ENCODE measurements at places on chromosomes 5 and 9. TPM values are rescaled to one million over a fixed set of nuclear protein-coding genes. Genes with fewer than 3 reads are reported as not detected.

Gene ADGRD2
- total RNA-seq: not detected

Gene IFNA5
- 0.39 TPM for total RNA-seq

Gene STX17
- total RNA-seq: 34.1 TPM

Gene CYLC2
- total RNA-seq: not detected

Gene C5orf52
- total RNA-seq: not detected

Gene POU5F2
- total RNA-seq: 5.1 TPM

Gene GM2A
- 32.7 TPM for total RNA-seq

Gene DAB2
- 255 TPM for total RNA-seq

- DNase-seq: peak; percentile 61
Observed at GRCh38 chr5:149834246-149834855, 104.2 kb downstream of the PPARGC1B start.

DNA sequence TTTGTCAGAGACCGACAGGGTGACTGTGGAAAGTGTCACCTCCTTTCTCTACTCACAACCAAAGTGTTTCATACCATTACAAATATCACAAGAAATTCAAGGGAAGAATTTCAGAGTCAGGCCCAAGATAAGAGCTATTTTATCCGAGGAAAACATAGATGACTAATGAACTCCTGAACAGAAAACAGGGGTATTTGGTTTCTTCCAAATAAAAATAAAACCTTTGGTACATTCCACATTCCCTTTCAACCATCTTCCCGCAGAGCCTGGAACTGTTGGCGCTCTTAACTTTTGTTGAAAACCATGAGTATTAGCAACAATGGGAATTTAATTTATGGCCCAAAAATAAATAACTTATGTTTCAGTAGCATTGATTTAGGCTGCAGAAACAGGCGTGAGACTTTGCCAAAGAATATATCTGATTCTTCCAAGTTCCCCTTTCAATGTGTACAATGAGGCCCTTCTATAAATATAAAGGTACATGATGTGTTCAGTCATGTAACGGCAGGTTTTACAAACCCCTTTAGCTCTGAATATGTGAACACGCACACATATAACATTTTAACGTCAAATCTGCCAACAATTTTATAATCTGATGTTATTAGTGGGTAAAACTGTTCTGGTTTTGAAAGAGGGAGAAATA is 69.5 kb downstream of the RETREG1 start:
- DNase-seq: no peak

DNA sequence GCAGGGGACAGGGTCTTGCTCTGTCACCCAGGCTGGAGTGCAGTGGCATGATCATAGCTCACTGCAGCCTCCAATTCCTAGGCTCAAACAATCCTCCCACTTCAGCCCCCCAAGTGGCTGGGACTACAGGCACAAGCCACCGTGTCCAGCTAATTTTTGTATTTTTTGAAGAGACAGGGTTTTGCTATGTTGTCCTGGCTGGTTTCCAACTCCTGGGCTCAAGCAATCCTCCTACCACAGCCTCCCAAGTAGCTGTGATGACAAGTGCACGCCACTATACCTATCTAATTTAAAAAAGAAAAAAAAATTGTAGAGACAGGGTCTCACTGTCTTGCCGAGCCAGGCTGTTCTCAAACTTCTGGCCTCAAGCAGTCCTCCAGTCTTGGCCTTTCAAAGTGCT is 31.6 kb upstream of the LECT2 start:
- DNase-seq: no peak

DNA sequence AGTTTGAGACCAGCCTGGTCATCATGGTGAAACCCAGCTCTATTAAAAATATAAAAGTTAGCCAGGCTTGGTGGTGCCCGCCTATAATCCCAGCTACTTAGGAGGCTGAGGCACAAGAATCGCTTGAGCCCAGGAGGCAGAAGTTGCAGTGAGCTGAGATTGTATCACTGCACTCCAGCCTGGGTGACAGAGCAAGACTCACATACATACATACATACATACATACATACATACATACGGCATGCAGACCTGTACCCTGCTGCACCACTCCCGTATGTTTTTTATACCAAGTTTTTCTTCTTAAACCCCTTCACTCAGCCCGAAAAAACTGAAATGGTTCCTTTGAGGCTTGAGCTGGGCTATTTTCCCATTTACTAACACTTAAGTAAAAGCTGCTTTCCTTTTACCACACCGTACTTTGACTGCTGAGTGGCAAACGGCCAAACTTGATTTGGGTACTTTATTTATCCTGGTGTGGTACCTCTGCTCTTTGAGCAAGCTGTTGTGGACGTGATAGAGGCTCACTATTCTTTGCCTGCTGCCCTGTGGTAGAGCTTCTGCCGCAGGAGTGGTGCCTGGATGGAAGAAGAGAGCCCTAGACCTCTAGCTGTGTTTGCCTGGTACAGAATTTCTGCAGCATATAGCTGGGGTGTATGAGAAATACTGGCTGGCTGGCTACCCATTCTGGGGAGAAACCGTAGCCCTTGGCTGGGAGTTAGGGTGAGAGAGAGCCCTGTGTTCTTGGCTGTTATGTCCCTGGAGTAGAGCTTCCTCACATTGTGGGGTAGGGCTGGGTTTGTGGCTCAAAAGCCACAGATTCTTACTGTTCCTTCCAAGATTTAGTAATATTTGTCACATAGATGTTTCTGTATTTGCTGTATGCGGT is 19.4 kb downstream of the IPO11 start:
- DNase-seq: no peak

GRCh38 chr5:72509401-72509800 is 2.2 kb upstream of the ZNF366 start:
- DNase-seq: peak; percentile 90

GRCh38 chr9:107299437-107299836 is 16.4 kb downstream of the RAD23B start:
- DNase-seq: no peak

GRCh38 chr5:61576556-61576955 is 244.5 kb downstream of the ZSWIM6 start:
- no peak for DNase-seq

- no peak for DNase-seq
Observed at GRCh38 chr9:78316166-78316892, 19.4 kb downstream of the PSAT1 start.

DNA sequence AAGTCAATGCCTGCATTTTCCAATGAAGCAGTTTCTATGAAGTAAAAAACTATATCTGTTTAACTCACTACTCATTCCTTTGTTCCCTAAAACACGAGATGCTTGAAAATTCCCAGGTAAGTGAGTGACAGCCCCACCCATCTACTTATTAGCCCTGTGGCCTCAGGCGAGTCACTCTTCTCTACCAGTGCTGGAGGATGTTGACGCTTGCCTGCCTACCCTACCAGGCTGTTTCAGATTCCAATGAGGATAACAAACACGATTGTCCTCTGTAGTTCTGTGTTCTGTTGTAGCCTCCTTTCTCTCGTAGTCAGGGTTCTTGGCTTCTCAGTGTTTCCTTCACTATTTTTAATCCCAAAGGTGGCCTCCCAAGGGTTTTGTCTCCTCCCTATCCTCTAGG is 388.8 kb downstream of the KDM4C start:
- DNase-seq: no peak

- DNase-seq: no peak
Observed at GRCh38 chr9:7079051-7079450, 321.3 kb downstream of the KDM4C start.

DNA sequence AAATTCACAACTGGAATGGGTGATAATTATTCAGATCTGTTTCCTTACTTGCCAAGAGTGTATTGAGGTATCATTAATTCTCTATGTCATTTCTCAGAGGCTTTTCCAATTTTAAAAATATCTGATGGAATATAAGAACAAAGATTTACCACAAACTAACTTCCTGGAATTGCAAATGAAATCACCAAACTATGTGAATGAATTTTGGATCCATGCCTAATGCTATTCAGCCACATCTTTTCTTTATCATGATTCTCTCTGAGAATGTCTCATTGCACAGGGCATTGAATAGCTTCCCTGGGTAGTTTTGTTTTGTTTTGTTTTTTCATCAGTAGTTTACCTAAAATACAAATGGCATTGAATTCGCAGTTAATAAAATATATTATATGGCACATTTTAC is 146.9 kb upstream of the FBN2 start:
- no peak for DNase-seq

GRCh38 chr9:128022886-128023285 is 42.1 kb upstream of the EEIG1 start:
- no peak for DNase-seq

GRCh38 chr5:150407096-150407720 is 5.5 kb downstream of the CD74 start:
- no peak for DNase-seq

DNA sequence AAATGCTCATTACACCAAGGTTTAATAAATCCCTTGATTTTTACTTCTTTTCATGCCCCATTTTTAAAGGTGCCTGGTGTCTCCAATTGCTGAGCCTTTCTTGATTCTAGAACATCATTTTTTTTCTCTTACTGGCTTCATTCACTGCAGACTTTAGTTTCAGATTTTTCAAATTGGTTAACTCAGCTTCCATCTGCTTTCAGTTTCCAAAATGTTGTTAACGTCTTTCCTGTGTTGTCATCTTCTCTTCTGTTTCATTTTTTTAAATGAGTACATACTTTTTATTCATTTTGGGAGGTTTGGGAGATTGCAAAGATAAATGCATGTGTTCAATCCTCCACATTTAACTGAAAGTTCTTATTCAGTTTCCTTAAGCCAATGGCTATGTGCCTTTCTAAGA is 126.4 kb upstream of the CCNG1 start:
- no peak for DNase-seq

GRCh38 chr5:133970325-133970909 is 2.0 kb upstream of the C5orf15 start:
- DNase-seq: no peak

GRCh38 chr9:134066526-134066912 is 1.3 kb downstream of the BRD3 start:
- no peak for DNase-seq

DNA sequence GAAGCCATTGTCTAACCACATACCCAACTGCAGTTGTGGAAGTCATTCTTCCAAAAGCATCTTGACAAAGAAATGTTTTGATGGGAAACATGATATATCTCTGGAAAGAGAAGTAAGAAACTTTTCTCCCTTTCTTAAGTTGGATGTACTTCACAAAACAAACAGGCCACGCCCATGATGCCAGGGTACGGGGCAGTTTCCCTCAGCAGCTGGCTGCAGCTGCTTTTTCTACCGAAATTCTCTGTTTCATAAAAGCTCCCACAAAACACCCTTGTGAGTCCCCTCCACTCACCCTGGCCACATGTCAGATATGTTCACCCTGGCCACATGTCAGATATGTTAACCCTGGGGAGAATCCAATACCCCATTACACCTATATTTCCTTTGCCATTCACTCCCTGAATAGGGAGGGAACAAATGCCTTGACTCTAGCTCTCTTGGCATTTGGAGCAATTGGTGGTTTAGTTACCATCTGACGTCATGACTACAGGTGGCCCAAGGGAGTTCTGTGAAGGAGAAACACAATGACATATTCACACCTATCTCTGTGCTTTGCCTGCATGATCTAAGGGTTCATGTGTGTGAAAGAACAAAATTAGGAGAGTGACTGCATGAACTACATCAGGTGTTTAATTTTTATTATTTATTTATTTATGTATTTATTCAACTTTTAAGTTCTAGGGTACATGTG is 103.0 kb downstream of the AOPEP start:
- DNase-seq: no peak

DNA sequence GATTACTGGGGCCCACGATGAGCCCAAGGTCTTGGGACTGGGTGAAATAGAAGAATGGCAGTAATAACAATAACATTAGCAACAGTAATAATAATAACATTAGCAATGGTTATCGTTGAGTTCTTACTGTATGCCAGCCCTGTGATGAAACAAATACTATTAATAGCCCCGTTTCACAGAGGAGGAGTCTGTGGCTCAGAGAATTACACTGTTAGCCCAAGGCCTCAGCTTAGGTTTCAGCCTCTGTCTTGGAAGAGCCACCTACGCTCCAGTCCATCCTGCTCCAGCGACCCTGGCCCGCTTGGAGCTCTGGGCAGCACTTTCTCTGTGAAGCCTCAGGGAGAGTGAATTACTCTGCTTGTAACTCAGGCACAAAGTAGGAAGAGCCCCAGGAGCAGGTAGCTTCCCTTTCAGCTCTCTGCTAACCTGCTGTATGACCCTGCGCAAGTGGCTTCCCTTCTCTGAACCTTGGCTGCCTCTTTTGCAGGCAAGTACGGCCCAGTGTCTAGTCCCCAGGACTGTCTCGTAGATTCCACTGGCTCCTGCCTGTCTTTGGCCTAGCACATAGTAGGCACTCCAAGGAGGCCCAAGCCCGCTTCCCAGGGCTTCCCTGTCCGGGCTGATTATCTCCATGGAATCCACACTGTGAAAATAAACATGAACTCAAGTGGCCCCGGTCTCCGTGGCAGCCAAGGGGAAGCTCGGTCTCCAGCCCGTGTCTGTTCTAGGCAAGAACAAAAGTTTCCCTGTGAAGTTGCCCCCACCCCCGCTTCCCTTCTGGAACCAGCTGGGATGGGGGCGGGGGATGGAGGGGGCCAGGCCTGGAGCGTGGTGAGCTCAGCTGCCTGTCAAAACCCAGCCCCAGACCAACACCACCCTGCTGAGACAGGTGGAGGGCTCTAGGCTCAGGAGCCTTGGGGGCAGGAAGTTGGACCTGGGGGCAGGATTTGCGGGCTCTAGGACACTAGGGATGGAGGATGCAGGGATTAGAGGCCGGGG is 26.2 kb upstream of the LMX1B start:
- no peak for DNase-seq

DNA sequence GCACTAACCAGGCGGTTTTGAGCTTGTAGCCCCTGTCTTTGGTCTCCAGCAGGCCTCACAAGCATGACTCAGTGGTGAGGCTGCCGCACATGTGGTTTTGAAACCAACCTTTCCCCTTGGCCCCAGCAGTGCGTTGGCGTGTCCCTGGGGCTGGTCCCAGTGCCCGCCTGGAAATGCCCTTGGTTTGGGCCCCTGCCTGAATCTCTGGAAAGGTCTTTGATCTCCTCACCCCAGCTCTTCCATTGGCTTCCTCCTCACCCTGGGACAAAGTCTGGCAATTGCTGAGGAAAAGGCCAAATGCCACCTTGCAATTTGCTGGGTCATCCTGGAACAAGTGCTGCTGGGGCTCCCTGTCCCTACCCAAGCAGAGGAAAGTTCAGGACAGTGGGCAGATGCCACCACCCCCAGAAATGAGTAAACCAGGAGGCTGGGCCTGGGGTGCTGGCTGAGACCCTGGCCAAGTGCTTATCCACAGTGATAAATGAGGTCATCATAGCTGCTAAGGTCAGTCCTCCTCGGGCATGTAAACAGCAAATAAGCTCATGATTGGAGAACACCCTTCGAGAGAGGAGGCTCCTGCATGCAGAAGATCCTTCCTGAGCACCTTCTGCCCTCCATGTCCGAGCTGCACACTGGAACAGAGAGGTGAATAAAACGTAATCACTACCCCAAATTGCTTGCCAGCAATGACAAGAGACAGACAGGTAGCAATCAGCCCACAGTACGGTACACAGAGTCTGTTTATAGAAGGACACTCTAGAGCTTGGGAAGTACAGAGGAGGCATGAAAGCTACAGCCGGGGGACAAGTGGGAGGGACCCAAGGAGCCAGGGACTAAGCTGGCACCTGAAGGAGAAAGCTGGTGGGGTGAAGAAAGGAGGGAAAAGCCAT is 98.9 kb upstream of the CPEB4 start:
- no peak for DNase-seq

GRCh38 chr5:7881091-7881490 is 12.1 kb downstream of the MTRR start:
- DNase-seq: no peak

Measured in aorta (tissue), 5 donors.